ENCODE measurements at places on chromosomes 3 and 15.
A peak's percentile ranks its signal among the peaks of the same experiment; 100 is the strongest.

GRCh38 chr15:36863570-36863969, 236.8 kb downstream of the MEIS2 start:
- DNase-seq = no peak

DNA sequence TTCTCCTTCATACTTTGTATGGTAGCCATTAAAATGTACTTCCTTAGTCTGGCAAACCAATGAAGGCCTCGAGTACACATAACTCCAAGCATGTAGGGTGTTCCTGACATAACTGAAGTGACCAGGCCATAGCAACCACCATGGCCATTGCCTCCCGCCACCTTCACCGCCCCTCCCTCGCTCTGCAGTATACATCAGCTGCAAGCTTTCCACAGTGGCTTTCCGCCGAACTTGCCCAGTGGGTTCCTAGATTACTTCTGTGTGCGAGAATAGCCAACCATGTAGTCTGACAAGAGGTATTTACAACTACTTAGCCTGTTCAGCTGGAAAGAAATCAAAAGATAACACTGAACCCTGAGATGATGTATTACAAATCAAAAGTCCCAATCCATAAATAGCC, 3.4 kb upstream of the CTNNB1 start:
- DNase-seq = no peak

DNA sequence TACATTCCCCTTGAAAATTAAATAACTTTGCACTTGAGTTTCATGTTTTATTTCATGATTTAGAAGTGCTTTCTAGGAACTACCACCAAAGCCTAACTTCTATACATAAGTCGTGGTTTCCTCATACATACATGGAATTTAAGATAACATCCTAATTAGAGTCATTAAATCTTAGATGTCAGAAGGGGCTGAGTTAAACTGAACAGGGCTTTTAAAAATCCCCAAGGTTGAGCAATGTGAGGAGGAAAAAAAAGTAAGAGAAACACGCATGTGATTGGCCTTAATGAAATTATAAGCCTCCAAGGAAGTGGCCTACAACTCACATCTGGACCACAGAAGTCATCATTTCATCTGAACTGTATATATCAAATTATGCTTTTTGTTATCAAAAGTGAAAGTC, 303.1 kb upstream of the SEMA6D start:
- DNase-seq = no peak

- DNase-seq = no peak
Observed at GRCh38 chr3:184399410-184399809, 19.6 kb downstream of the CHRD start.

GRCh38 chr3:125358923-125359322, 16.2 kb downstream of the ZNF148 start:
- DNase-seq = no peak

DNA sequence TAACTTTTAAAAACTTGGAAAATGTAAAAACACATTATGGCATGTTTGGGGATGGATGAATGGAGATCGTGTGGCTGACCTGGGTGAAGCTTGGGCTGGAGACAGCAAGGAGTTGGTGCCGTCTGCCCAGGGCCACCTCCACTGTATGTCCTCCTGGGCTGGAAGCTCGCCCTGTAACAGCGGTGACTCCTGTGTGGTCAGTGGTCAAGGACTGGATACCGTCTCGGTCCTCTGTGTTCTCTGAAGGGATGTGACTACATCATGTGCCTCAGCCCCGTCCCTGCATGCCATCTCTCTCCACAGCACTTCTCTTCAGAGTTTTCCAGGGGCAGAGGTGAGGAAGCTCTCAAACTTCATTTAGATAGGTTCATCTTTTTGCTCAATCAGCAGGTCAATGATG, 9.5 kb downstream of the LIMD1 start:
- DNase-seq = no peak

- DNase-seq = no peak
Observed at GRCh38 chr3:12400616-12401194, 83.6 kb upstream of the TSEN2 start.

GRCh38 chr15:101176625-101177024, 75.2 kb downstream of the CHSY1 start:
- no peak for DNase-seq

DNA sequence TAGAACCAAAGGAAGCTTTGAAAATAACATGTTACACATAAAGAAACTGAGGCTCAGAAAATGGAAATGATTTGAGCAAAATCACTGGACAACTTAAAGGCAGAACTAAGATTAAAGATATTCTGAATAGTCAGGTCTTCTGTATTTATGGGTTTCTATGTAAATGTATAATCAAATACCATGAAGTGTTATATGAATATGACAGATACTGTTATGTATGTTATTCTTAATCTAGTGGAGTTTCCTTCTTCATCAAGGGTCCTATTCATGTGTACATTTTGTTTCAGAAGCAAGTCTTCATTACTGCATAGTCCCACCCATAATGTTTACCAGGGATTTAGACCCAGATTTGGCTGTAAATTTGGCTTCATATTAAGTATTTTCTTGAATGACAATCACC, 470.9 kb upstream of the TPRG1 start:
- DNase-seq = no peak

GRCh38 chr15:39108021-39108420, 472.9 kb upstream of the THBS1 start:
- DNase-seq = no peak

GRCh38 chr3:49723296-49723627, 489 bp downstream of the GMPPB start:
- DNase-seq = peak; percentile 55

- DNase-seq = peak; percentile 69
Observed at GRCh38 chr15:40511472-40512133, 40.8 kb downstream of the CHST14 start.

- DNase-seq = no peak
Observed at GRCh38 chr3:98596541-98597500, 3.4 kb upstream of the CPOX start.

- no peak for DNase-seq
Observed at GRCh38 chr3:197333901-197334639, 35.7 kb upstream of the DLG1 start.

- no peak for DNase-seq
Observed at GRCh38 chr3:27939940-27940339, 217.8 kb upstream of the EOMES start.

GRCh38 chr3:158451405-158452055, 119.5 kb upstream of the MLF1 start:
- no peak for DNase-seq

DNA sequence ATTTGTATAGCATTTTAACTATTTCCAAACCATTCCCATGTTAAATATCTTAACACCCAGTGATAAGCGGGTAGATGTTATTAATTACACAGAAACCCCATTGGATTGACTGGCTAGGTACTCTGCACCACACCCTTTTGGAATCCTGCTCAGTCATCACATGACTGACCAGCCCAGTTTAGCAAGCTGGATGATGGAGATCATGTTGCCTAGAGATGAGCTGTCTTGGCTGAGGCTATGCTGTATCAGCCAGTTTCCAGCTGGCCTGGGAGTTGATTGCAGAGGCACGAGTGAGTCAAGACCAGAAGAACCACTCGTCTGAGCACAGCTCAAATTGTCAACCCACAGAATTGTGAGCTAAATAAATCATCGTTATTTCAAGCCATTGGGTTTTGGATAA, 124.6 kb downstream of the ZNF621 start:
- no peak for DNase-seq

DNA sequence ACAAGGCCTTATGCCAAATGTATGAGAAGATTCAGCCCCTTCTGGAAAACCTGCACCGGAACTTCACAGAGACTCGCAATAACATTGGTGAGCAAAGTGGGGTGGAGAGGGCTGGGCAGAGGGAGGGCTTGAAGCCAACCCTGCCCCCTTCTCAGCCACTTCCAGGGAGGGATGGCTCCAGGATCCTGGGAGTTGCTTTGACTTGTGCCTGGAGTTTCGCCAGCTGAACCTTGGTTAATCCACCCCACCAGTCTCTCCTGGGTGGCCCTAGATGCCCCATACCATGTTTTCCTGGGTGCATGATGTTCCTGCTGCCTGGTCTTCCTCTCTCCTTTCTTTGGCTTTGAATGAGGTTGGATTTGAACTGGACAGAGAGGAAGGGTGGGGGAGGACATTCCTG, 10.8 kb downstream of the TBC1D21 start:
- peak; percentile 47 for DNase-seq

DNA sequence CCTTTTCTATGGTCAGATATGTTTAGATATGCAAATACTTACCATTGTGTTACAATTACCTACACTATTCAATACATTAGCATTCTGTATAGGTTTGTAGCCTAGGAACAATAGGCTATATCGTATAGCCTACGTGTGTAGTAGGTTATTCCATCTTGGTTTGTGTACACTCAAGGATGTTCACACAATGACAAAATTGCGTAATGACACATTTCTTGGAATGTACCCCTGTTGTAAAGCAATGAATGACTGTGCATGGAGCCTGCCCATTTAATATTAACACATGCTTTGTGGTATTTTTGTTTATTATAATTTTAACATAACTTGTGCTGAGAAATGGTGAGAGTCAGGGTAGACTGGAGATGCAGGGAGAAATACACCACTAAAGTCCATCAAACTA, 154.9 kb downstream of the LEKR1 start:
- no peak for DNase-seq

DNA sequence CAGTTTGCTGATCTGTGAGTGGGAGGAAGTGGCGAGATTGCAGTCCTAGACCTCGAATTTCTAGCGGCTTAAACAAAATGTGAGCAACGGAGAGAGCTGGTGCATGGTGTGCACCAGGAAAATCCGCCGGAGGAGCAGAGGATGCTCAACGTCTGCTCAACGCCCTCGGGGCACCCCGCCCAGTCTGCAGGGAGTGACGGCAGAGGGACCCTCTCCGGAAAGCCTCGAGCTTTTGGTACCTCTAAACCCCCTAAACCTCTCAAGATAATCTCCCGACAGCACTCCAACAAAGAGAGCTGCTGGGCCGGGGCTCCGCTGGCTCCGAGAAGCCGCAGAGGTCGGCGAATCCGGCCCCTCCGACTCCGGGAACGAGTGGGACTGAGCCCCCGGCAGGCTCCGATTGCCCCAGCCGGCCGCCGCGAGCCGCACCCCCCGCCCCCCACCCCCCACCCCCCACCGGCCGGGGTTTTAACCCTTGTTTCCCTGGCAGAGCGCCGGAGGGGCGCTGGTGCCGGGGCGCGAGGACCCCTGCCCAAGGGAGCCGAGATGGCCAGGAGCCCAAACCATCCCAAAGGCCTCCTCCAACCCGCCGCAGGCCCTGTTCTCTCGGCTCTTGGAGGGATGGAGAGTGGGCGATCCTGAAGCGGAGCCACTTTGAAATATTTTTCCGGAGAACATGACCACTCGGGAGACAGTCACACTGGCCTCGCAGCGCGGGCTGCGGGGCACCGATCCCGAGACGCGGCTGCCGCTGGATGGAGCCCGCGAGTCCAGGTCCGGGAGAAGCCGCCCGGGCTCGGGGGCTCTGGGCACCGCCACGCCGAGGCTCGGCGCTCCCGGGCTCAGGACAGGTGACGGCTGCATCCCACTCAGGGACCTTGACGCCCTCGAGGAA, 1.5 kb downstream of the MEGF11 start:
- no peak for DNase-seq

- DNase-seq = no peak
Observed at GRCh38 chr3:116639641-116640040, 69.9 kb upstream of the TUSC7 start.

DNA sequence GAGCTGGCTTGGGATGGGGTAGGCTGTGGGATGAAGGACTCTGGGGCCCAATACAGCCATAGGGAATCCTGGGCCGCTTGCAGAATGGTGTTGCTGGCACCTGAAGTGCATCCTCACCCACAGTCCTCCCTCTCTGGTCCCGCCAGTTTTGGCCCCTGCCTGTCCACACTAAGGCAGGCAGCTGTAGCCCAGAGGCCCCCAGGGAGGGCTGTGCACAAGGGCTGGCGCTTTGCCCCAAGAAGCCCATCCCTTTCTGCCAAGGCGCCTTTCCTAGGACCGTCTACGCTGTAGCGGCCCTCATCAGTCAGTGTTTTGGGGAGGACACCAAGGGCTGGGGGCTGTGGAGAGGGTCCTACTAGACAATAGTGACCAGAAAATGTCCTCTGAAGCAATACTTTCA, 116.2 kb upstream of the ABHD17C start:
- DNase-seq = no peak

GRCh38 chr3:18086760-18087159, 338.4 kb downstream of the SATB1 start:
- no peak for DNase-seq

GRCh38 chr15:65384895-65385869, 7.4 kb upstream of the IGDCC3 start:
- DNase-seq = peak; percentile 89

GRCh38 chr3:197007953-197008352, 21.7 kb downstream of the MELTF start:
- DNase-seq = no peak

- no peak for DNase-seq
Observed at GRCh38 chr3:88031642-88032077, 27.1 kb downstream of the CGGBP1 start.

- DNase-seq = no peak
Observed at GRCh38 chr15:65939901-65940617, 70.8 kb downstream of the RAB11A start.

DNA sequence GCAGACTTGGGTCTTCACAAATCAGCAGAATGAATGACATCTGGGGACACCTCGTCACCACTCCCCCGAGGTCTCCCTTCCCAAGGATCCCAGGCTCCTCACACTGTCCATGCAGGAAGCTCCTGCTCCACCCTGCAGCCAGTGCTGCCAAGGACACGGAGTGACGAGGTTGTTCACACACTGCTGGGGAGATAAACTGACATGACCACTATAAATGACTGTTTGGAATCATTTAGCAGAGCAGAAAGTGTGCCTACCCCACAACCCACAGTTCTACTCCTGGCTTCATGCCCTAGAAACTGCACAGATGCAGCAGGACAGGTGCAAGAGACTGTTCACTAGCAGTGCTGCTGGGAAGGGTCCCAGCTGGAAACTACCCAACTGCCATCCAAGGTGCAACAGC, 19.7 kb upstream of the PRSS50 start:
- no peak for DNase-seq

- DNase-seq = no peak
Observed at GRCh38 chr3:153285194-153285641, 123.2 kb downstream of the RAP2B start.

DNA sequence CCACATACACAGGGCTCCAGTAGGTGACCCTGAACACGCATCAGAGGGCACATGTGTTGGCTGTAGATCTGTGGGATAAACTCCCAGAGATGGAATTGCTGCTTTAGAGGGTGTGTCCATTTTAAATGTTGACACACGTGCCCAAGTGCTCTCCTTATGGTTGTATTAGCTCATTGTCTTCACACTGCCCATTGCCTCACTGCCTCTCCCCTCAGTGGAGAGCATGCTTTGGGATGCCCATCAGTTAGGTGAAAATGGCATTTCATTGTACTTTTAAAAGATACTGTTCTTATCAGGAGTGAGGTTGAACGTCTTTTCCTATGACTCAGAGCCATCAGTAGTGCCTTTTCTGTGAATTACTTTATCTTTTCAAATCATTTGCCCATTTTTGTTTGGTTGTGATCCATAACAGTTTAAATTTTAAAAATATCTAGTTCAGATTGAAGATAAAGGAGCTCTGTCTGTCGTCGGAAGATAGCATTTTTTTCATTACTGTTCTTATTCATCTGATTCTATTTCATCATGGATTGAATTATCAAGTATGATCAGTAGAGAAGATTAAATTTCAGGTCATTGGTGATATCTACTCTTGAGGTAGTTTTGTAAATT, 120.7 kb downstream of the CHDH start:
- DNase-seq = no peak
